ENCODE measurements at places on chromosomes 12 and 14.

DNA sequence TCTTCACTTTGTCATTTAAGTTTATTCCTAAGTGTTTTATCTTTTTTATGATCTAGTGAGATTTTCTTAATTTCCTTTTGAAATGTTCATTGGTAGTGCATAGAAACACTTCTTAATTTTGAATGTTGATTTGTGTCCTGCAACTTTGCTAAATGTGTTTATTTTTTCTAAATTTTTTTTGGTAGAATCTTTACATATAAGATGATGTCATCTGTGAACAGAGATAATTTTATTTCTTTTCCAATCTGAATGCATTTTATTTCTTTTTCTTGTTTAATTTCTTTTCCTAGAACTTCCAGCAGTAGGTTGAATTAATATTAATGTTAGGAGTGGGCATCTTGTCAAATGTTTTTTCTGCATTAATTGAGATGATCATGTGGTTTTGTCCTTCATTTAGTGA is 42.1 kb downstream of the SLCO1B3 start:
- DNase-seq = no peak

GRCh38 chr12:40375076-40375475 is 150.3 kb downstream of the LRRK2 start:
- DNase-seq = peak; percentile 2

GRCh38 chr12:24754690-24755638 is 193.9 kb downstream of the BCAT1 start:
- no peak for DNase-seq

GRCh38 chr12:47964106-47964728 is 821 bp downstream of the TMEM106C start:
- DNase-seq = peak; percentile 21

GRCh38 chr12:49970658-49971057 is 2.1 kb upstream of the AQP6 start:
- no peak for DNase-seq

GRCh38 chr14:69055999-69056788 is 77.1 kb upstream of the ACTN1 start:
- DNase-seq = no peak

DNA sequence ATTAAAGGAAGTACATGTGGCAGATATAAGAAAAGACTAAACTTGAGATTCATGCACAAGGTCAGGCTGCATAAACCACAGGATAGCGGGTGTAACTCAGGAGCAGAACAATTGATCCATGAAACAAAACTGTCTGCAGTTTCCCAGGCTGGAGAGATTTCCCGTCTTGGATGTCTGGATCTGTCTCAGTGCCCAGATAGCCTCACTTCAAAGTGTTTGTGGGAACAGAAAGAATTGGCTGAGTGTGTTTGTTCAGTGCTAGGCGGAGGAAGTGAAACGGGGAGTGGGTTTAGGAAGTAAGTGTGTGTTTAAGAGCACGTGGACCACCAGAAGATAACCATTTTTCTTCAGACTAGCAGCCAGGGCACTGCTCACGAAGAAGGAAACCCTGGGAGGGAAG is 1.4 kb upstream of the RNASE10 start:
- no peak for DNase-seq

- DNase-seq = no peak
Observed at GRCh38 chr14:53306911-53307310, 153.8 kb upstream of the DDHD1 start.

DNA sequence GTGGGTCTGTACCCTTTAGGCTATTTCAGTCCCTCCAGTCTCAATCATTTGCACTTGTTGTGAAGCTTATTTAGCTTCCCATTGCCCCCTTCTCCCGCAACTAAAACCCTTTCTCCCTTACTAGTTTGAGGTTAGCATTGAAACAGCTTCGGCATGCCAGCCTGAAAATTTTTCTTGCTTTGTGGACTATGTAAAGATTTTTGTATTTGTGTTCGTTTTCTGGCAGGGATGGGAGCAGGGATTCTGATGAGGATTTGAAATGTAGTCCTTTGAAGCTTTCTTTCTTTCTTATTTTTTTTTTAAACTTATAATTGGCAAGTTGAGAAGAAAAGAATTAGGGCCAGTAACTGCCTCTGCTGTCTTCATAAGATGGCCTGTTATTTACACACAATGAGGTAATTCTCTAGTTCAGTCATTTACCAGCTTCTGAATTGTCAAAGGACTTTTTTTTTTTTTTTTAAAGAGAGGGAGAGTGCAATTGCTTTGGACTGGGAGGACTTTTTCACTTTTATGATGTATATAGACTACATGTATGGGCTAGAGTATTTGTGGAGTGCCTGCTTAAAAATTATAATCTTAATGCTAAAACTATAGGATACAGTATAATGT is 29.0 kb downstream of the PALS1 start:
- no peak for DNase-seq

DNA sequence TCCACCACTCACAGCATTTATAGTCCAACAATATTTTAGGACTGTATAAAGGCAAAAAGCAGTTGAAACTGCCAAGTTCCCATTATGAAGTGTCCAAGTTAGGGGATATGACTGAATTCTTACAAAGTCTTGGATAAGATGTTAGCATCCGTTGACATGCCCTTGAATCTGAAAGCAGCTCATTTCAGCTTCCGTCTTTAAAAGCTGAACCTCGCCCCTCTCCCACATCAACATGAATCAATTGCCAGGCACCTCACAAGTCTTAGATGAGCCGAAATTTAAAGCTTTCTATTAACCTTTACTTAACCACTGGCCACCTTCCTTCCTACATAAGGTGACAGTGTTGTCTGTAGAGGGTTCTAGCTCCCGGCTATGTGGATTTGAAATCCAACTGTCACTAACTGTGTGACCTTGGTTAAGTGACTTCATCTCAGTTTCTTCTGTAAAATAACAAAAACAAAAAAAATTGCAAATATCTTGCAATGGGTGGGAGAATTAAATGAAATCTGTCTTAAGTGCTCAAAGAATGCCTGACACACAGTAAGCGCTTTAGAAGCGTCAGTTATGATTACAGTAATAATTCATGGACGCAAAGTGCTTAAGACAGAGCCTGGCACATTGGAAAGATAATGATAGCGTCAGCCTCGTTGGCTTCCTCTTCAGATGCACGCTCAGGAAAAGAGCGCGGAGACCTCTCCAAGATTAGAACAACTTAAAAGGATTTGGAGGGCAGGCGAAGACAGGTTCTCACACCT is 1.2 kb downstream of the PPP1CC start:
- no peak for DNase-seq

GRCh38 chr12:106006940-106007339 is 131.8 kb downstream of the NUAK1 start:
- no peak for DNase-seq

DNA sequence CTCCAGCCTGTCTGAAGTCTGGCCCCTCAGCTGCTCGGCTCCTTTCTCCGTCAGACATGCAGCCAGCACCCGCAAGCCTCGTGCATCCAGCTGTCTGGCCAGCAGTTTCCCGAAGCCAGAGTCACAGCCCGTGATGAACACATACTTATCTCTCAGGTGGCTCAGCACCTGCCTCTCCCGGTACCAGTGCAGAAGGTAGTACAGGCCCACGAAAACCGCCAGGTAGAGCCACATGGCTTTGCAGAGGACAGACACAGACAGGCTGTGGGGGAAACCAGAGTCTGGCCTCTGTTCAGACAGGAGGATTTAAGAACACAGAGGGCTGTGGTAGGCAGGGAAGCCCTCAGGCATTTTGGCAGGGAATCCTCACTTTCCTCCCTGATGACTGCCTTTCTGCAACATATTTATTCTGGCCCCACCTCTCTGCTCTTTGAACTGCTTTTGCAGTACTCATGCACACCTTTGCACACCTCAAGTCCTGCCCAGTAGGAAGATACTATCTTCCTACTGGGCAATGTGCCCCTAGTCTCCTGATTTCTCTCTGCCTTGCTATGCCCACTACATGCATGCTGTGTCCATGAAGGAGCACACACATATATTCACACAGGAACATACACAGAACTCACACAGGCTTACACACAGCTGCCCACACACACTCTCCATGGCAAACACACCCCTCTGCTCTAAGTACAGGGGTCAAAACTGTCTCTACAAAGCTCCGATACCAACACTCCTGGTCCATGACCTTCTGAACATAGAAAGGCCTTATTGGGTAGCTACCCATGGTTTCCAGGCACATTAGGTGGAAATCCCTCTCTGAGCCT is at the start of gene RDH16:
RDH16 (minus strand) TSS at position 380 of the 824 bp plus-strand sequence; CDS start at position 234, 146 bp downstream.
- DNase-seq = no peak

DNA sequence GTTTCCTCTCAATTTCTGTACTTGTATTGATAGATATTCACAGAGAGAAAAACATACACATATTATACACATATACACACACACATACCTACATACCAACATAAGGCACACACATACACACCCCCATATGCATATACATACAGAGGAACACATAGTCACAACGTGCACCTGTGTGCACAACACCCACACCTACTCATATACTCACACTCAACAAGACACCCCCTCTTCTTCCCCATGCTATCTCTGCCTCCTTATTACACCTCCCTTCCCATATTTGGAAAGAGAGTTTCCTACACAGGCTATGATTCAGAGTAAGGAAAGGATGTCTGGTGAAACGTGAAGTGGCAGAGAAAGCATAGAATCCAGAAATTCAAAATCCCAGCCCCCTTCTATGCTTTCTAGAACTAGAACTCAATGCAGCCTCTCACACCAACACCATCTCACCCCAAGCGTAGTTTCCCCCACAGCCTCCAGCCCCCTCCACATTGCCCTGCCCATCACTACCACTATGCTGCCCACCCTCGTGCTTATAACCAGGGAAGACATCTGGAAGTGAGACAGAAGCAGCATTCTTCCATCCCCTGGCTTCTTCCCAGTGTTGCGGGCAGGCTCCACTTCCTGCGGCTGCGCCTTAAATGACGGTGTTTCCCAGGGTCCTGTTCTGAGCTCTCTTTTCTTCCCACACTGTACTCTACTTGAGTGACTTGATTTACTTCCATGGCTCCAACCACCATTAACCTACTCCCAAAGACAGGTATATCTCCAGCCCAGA is 2.4 kb downstream of the RNASE8 start:
- DNase-seq = no peak

- no peak for DNase-seq
Observed at GRCh38 chr14:93281937-93282336, 50.9 kb downstream of the BTBD7 start.

DNA sequence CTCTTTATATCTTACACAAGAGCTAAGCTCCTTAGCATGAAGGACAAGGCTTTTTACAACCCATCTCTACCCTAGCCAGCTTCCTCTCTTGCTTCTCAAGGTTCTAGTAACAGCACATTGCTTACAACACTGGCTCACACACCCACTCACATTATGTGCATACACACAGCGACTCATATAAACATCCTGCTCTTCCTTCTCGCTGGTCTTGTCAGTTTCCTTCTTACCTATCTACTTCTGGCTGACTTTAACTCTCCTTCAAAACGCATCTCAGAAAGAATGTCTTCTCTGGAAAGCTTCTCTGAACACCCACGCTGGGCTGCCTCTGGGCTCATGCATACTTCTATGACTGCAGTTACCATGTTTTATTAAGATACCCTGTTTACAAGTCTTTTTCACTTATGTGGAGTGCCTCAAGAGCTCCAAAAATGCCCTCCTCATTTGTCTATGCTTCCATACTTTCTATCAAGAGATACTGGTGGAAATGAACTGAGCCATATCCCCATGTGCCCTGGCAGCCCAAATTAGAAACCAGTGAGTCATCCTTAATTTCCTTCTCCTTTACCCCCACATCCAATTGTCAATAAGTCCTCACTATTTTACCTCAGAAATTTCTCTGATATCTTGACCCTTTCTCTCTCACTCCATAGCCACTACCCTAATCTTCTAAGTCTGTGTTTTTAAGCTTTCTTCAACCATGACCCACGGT is 126.9 kb upstream of the KRAS start:
- no peak for DNase-seq

DNA sequence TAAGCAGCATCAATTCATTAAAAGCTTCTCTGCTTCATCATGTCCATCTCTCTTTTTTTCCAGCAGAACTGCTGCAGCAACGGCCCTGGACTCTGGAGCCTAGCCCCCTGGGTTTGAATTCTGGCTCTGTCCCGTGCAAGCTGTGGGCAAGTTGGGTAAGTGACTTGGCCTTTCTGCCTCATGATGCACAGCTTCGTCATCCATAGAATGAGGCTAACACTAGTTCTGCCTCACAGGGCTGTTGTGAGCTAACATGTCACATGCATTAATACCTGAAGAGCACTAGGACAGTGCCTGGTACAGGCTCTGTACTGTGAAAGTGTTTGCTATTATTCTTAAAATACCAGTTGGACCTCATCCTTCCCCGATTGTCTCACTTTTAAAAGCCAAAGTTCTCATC is 4.2 kb downstream of the KRT82 start:
- DNase-seq = no peak

GRCh38 chr14:77529963-77530362 is 31.3 kb upstream of the ISM2 start:
- DNase-seq = no peak

- no peak for DNase-seq
Observed at GRCh38 chr14:67555518-67556090, 22.5 kb downstream of the PLEKHH1 start.

DNA sequence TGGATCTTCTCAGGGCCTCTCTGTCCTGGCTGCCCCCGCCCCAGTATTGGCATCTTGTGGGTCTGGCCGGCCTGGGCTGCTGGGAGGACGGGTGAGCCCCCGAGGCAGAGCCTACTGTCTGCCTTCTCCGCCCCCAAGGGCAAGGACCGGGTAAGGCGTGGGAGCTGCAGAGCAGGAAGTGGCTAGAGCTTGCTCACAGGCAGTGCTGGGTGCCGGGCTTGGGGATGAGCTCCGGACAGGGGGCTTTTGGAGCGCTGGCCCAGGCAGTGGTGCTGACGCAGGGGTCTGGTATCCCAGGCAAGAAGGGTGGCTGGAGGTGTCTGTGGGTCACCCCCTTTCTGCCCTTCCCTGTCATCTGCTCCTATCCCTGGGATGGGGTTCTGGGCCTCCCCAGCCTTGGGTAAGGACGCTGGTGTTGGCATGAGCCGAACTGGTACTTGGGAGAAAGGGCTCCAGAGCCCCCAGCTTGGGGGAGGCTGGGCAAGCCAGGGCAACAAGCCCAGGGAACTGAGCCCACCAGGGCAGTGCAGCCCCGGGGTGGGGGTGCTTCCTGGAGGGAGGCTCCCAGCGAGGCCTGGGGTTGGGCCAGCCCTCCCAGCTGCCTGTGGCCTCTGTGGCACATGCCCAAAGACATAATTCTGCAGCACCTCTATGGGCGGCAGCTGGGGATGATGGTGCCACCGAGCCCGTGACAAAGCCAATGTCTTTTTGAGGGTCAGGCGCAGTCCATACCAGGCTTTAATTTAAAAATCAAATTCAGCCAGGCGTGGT is 126.3 kb downstream of the KIF26A start:
- no peak for DNase-seq

DNA sequence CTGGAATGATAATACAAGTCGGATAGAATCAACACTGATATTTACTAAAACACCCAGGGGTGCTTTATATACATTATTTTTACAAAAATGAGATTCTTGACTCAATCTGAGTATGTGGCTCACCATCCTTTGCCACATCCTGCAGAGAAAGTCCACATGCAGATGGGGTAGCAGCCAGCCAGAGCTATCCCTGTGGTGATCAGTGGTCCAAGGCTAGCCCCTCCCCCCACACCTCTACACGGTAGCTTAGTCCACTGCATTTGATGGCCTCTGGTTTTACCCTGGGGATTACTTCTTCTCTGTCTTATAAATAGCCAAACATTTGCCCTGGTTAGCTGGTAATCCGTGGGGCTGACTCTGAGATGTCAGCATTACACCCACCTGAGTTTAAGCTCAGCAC is 28.1 kb upstream of the TTC7B start:
- no peak for DNase-seq

GRCh38 chr12:124862768-124863415 is 772 bp downstream of the SCARB1 start:
- peak; percentile 11 for DNase-seq

GRCh38 chr12:84627593-84627992 is 285.0 kb downstream of the SLC6A15 start:
- DNase-seq = no peak

All from NCI-H748 treated with DMSO at 0.1 percent for 48 hours (cell line).